ENCODE measurements at places on chromosomes 6 and 20. TPM values are rescaled to one million over a fixed set of nuclear protein-coding genes. Genes with fewer than 3 reads are reported as not detected.

- DNase-seq, result no peak
Measured at GRCh38 chr6:47076422-47077344, 34.6 kb upstream of the ADGRF1 start.

GRCh38 chr6:21739241-21739640, 145.7 kb downstream of the SOX4 start:
- no peak for DNase-seq

The SPATA2 gene
- total RNA-seq, result 10.4 TPM

DNA sequence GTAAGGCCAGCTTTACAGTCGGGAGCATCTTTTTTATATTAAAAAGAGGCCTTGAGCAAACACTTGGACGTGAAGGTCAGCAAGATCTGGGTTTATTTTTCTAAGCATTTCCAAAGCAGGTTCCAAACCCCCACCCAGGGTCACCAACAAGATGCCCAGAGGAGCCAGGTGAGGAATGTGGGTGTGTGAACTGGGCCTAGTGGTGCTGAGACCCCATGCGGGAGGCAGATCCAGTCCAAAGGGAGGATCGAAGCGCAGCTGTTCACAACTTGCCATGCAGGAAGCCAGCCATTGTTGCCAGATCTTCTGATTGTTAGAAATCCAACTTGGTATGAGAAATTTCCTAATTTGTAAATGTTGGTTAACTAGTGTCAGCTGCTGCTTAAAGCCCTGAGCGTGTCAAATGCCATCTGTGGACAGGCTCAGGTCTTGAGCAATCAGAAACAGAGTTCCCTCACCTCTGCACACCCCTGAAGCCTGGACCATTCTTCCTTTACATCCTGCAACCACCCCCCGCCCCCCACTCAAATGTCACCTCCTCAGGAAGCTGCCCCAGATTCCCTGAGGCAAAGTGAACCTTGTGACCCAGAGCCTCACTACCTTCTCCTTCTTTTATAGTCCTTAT, 46.5 kb downstream of the NFATC2 start:
- no peak for DNase-seq

GRCh38 chr6:119612911-119613381, 263.4 kb upstream of the MAN1A1 start:
- DNase-seq, result no peak

The PSMB1 gene
- 380 TPM for total RNA-seq

GRCh38 chr6:126198631-126199030, 141.3 kb upstream of the CENPW start:
- DNase-seq, result no peak

GRCh38 chr6:155223646-155224451, 40.0 kb upstream of the CLDN20 start:
- no peak for DNase-seq

The PDE10A gene
- total RNA-seq, result 1.1 TPM

DNA sequence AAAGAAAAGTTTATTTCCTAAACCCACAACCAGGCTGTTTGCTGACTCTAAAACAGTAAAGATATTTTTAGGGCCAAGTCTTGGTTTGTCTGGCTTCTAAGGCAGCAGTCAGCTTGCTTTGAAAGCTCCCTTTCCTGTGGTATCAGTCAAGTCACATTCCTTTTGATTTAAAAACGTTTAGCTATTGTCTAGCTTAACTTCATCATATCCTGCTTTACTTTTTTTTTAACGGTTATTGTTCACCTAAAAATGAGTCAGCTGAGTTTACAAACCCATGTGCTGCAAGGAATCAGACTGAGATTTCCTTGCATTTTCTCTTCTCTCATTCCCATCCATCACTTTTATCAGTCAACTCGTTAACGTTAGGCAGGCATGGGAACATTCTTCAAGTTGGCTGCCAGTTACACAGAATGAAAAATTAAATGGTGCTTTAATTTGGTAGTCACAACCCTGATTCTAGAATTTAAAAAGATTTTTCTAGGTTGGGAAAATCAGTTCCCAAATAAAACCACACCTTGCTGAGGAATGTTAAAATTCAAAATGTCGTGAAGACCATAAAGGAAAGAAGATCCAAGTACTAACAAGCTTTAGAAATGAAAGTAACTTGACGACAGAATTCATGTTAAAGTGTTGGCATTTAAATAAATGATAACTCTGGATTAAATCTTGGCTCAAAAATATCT, 45.9 kb downstream of the ELOVL5 start:
- DNase-seq, result no peak

The C20orf202 gene
- total RNA-seq, result not detected

GRCh38 chr20:38164069-38164468, 1.0 kb downstream of the TGM2 start:
- DNase-seq, result no peak

The PHF3 gene
- total RNA-seq, result 73.1 TPM

The HTR1B gene
- total RNA-seq, result not detected

GRCh38 chr6:170575250-170575649, 9.2 kb downstream of the PDCD2 start:
- DNase-seq, result no peak

DNA sequence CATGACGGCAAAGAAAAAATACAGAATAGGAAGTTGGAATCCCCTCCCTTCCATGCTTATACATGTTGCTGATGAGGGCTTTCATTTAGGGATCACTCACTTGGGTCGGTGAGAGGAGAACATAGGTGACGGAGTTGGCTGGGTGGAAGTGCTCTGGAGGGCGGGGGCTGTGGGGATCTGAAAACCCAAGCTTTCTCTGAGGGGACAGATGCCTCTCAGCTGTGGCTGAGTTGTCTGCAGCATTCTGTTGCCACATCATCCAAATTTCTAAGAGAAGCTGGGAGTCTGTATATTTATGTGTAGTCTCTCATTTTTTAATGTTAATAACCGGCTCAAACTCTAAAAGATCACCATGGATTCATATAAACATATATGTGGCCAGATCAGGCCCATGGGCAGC, 141.5 kb downstream of the PLCB4 start:
- no peak for DNase-seq

GRCh38 chr6:108797951-108798669, 50.1 kb upstream of the ARMC2 start:
- DNase-seq, result no peak

The SNX9 gene
- total RNA-seq, result 44.9 TPM

DNA sequence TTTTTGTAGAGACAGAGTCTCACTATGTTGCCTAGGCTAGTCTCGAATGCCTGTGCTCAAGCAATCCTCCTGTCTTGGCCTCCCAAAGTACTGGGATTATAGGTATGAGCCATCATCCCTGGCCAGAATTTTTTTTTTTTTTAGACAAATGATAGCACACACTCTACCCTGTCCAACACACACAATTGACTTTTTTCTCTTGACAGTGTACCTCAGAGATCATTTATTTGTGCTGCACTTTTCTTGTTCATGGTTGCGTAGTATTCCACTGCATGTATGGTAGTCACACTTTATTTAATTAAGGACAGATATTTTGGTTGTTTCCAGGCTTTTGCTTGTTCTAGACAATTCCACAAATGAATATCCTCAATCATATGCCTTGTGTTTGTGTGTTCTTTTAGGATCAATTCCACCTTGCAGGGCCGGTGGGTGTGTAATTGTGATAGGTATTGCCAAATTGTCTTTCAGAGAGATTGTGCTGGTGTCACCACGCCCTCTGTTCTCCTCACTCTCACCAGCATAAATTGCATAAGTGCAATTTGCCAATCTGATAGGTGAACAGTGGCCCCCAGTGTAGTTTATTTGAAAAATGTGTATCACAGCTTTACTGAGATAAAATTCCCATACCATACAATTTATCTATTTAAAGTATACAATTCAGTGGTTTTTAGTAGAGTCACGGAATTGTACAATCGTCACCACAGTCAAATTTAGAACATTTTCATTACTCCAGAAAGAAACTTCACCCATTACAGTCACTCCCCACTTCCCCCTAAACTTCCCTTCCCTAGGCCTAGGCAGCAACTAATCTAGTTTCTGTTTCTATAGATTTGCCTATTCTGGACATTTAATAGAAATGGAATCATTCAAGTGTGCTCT, 20.1 kb downstream of the SRC start:
- DNase-seq, result no peak

GRCh38 chr20:53390770-53391169, 202.9 kb downstream of the ZNF217 start:
- no peak for DNase-seq

GRCh38 chr6:160116411-160116810, 5.2 kb upstream of the SLC22A1 start:
- DNase-seq, result no peak

DNA sequence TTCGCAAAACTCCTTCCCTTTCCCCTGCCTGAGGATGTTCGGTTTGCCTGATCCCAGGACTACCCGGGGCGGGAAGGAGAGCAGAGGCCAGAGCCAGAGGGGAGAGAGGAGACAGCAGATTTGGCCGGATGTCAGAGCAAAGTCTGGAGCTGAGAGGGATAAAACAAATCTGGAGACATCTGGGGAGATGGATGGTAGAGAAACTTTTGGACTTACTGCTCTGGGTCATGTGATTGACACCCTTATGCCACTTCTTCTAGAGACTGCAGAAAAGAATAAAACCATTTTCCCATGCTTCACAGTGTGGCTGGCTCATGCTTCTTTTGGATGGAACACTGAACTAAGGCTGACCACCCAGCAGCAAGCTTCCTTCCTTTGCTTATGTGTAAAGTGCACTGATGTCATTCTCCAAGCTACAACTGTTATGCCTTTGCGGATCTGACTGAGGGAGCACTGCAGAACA, 174.7 kb downstream of the FOXC1 start:
- DNase-seq, result no peak

GRCh38 chr6:44662461-44663121, 275.1 kb downstream of the CDC5L start:
- no peak for DNase-seq

DNA sequence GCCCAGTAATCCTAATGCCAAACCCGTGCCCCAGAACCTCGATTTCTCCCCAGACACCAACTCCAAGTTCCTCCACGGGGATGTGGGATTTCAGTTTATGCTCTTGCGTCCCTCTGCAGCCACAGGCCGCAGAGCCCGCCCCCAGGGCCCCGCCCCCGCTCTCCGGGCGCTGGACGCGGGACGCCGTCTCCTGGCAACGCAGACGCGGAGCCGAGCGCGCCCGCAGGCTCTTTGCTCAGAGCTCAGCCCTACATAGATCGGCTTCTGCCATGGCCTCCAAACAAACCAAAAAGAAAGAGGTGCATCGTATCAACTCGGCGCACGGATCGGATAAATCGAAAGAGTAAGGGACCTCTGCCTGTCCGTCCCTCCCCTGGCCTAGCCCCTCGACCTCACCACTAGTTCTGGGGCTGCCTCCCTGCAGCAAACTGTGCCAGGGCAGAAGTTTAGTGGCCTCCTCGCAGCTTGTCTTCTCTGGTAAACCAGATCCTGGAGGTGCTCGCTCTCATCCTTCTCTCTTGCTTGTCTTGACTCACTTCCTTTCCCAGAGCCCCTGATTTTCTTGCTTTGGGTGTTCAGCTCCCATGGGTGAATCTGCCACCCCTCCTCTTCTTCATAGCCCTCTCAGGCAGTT, at the start of gene ADGB:
Gene ADGB, plus strand, starts transcription at position 201 of the 634 bp plus-strand sequence. Its CDS starts 69 bp downstream, at position 270.
- no peak for DNase-seq
